Left kidney (tissue), 8 donors: ENCODE measurements at places on chromosomes 1 and 21.

DNA sequence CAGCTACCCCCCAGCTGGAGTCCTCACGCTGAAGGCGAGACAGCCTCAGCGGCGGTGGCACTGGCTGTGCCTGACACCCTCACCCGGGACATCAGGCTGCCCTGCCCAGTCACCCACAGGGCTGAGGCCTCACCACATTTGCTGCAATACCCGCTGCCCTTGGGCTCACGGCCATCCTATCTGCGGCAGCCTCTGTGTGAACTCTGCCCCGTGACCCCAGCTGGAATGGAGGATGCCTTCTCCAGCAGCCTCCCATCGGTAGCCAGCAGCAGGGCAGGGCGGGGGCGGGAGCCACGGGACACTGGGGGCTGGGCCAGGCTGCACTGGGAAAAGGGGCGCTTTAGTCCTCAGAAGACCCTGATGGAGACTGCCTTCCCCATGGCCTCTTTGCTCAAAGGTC, 112.4 kb upstream of the ZBTB40 start:
- no peak for DNase-seq

- no peak for DNase-seq
Measured at GRCh38 chr1:242524571-242525359, at the start of gene PLD5. TSS of gene PLD5 (minus strand) at chr1:242524697.

- DNase-seq = no peak
Measured at GRCh38 chr1:180167721-180168467, 13.2 kb downstream of the QSOX1 start.

DNA sequence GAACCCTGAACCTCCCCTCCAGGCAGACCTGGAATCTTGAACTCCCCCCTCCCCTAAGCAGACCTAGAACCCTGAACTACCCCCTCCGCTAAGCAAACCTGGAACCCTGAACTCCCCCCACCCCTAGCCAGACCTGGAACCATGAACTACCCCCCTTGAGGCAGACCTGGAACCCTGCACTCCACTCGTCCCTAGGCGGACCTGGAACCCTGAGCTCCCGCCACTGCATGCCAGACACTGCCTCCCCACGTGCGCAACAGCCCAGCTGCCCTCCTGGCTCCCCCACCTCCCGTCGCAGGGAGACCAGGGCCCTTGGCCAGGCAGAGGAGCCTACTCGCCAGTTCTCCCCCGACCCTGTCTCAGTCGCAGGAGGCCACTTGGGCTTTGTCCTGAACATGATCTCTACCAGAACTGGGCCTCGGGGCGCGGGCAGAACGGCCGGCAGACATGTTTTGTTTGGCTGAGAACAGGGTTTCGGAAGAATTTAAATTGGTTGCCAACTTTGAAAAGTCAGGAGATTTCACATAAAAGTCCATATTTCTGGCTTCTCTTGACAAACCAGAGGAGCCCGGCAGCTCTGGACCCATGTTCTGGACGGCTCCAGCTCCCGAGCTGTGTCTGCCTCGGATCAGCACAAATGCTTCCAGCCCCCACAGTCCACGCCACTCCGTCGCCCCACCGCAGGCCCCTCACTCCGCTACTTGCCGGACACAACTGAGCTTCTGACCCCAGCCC, 9.2 kb upstream of the PLEKHG5 start:
- DNase-seq = no peak

GRCh38 chr1:26417111-26417759, 6.6 kb downstream of the LIN28A start:
- peak; percentile 55 for DNase-seq

GRCh38 chr1:26372039-26372438, 511 bp downstream of the ZNF683 start:
- no peak for DNase-seq

DNA sequence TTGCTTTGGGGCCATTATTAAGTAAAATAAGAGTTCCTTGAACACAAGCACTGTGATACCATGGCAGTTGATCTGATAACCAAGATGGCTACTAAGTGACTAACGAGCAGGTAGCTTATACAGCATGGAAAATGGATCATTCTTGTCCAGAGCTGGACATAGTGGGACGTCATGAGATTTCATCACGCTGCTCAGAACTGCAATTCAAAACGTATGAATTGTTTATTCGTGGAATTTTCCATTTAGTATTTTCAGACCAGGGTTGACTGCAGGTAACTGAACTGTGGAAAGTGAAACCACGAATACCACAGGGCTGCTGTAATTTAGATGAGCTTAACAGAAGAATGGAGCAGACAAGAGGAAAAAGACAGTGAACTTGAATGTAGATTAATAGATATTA, 38.9 kb downstream of the CCDC18 start:
- no peak for DNase-seq

DNA sequence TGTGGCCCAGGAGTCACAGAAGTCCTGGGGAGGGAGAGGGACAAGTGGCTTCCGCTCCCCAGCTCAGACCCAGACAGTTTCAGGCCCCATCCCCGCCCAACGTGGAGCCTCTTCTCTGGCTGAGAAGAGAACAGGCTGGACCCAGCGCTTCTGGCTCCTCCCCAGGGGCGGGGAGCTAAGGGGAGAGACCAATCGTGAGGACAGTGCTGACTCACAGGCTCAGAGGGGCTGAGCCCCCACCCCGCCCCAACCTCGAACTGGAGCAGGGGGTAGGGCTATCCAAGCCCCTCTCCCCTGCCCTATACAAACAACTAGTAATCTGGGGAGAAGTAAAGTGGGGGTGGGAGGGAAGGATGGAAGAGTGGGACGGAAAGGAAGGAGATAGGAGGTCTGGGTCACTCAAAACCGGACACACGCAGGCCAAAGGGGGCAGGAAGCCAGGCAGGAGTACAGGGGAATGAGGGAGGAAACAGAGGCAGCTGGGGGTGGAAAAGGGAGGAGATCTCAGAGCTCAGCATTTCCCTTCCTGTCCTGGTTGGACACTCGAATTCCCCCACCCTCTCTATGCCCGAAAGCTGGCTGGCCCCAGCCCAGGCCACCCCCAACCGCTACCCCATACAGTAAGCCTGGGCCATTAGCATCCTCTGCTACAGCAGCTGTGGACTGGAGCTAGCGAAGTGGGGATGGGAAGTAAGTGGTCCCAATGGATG, at the start of gene SHC1:
TSS of gene SHC1 (minus strand) at position 117 of the 710 bp plus-strand sequence. CDS start 221 bp downstream, outside the sequence.
- DNase-seq = peak; percentile 92

- DNase-seq = peak; percentile 31
Measured at GRCh38 chr1:111989531-111990025, at the start of gene KCND3. TSS of gene KCND3 (minus strand) at chr1:111989668.

GRCh38 chr1:15243275-15244043, 3.6 kb upstream of the FHAD1 start:
- DNase-seq = no peak

DNA sequence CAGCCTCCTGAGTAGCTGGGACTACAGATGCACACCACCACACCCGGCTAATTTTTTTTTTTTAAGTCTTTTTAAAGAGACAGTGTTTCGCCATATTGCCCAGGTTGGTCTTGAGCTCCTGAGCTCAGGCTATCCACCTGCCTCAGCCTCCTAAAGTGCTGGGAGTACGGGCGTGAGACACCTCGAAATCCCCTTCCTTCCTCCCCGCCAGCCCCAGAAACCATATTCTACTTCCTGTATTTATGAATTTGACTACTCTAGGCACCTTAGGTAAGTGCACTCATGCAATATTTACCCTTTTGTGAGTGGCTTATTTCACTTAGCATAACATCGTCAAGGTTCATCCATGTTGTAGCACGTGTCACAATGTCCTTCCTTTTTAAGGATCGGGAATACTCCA, 6.9 kb upstream of the LRP8 start:
- DNase-seq = no peak
